ENCODE measurements at places on chromosomes 3 and 15. TPM values are rescaled to one million over a fixed set of nuclear protein-coding genes. Genes with fewer than 3 reads are reported as not detected.

CCR8 gene
- polyA plus RNA-seq = 2.1 TPM

KNL1 gene
- polyA plus RNA-seq = 0.03 TPM

ASB14 gene
- polyA plus RNA-seq = 0.24 TPM

SLC6A1 gene
- not detected for polyA plus RNA-seq

B3GNT5 gene
- not detected for polyA plus RNA-seq

MST1R gene
- polyA plus RNA-seq = not detected

TSEN2 gene
- 13.1 TPM for polyA plus RNA-seq

PIGZ gene
- polyA plus RNA-seq = not detected

LMOD3 gene
- polyA plus RNA-seq = 0.14 TPM

RAB8B gene
- polyA plus RNA-seq = 52.9 TPM

NUDT16 gene
- polyA plus RNA-seq = 3.6 TPM

NCEH1 gene
- polyA plus RNA-seq = 3.5 TPM

CKMT1A gene
- polyA plus RNA-seq = not detected

SYNM gene
- 0.56 TPM for polyA plus RNA-seq

NFKBIZ gene
- polyA plus RNA-seq = 8.0 TPM

KLHL40 gene
- not detected for polyA plus RNA-seq

LRRC31 gene
- not detected for polyA plus RNA-seq

QARS1 gene
- 95.8 TPM for polyA plus RNA-seq

ULK3 gene
- polyA plus RNA-seq = 43.1 TPM
